Jurkat, Clone E6-1 (cell line): ENCODE measurements at places on chromosomes 13 and 19.

DNA sequence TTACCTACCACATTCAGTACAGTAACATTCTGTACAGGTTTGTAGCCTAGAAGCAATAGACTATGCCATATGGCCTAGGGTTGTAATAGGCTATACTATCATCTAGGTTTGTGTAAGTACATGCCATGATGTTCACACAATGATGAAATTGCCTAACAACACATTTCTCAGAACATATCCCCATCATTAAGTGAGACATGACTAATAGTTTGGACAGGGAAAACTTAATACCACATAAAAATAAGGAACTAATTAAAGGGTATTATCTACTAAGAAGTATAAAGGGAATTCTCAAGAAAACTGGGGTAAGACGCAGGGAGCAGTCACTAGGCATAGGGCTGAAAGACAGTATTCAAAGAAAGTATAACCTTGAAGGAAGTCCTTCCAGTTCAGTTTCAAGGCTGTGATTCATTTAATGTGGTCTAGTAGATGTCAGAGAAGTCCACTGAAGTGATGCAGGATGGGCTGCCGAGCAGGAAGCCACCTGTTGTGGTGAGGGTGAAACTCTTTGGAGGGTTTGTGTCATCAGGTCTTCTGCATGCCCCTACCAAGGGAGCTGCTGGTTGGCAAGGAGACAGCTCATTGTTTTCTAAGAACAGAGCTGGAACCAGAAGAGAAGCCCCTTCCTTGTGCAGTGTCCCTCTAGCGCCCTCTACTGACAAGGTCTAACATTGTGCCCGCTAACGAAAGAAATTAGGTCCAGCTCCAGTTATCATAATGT lies 122.9 kb downstream of the OLFM4 start:
- DNase-seq: peak; percentile 87

- DNase-seq: no peak
These were observed 989 bp downstream of the NFILZ start for GRCh38 chr19:8631425-8631819.

- peak; percentile 69 for DNase-seq
These were observed 1238.9 kb downstream of the UQCRFS1 start for GRCh38 chr19:27974082-27974513.

DNA sequence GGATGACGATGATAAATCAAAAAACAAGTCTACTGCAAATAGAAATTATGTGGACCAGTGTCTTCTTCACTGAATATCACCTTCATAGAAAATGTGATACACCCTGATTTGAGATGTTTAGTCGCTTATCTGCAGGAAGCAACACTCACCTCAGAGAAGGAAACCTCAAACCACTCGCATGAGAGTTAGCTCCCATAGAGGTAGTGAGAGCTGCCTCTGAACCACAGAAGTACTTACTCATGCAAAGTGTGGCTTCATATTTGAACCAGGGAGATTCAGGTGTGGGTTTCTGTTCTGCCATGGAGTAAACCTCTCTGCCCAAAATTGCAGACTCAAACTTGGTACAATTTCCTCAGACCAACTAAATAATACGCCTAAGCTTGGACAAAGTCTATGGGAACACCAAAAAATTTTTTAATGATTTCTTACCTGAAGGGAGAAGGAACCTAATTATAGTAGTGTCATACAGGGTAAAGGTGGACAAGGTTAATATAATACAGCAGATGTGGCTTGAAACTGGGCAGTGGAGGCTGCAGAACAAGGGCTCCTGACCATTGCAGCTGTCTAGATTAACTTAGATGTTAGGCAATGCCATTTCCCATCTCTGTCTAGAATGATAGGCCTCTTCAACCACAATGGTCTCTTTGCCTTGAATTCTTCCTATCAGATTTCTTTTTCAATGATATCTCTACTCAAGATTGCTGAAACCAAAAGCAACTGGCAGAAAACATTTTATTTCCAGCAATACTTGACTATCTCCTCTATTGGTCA lies 29.6 kb upstream of the RCBTB2 start:
- peak; percentile 100 for DNase-seq

DNA sequence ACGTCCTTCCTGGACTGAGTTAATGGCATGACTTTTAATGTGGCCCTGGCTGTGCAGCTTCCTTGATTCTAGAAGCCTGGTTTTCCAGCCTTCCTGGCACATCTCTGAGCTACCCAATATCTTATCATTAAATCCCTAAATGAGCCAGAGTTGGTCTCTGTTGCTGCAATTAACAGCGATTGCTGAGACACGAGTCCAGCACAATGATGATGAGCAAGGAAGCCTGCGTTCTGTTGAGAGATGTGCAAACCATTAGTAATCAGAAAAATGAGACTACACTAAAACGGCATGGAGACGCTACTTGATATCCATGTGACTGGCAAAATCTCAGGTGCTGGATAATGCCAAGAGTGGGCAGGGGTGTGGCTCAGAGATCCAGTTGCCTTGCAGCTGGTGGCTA lies 26.2 kb downstream of the GPR42 start:
- DNase-seq: no peak

DNA sequence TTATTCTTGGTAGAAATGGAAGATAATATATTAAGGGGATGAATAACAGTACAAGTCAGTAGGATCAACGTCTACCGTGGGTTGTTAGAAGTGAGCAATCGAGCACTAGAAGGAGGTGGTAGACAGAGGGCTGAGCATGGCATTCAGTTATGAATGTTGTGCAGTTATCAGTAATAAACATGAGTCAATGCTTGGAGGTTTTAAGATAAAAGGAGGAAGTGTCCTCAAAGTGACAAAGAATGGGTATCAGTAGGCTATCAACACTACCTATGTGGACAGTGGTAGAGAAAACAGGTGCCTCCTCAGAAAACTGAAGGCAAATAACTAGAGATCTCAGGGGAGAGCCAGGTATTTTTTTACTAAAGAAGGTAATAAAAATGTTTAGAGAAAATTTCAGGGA lies 1607.0 kb downstream of the PCDH9 start:
- no peak for DNase-seq

- DNase-seq: no peak
These were observed 1.2 kb downstream of the BRCA2 start for GRCh38 chr13:32316501-32316900.

- DNase-seq: no peak
These were observed 24.6 kb downstream of the XPO4 start for GRCh38 chr13:20877902-20878301.
